ENCODE measurements at places on chromosomes 5 and 9. TPM values are rescaled to one million over a fixed set of nuclear protein-coding genes. Genes with fewer than 3 reads are reported as not detected.

The NR5A1 gene
- total RNA-seq, result not detected

The BTNL8 gene
- total RNA-seq, result 0.19 TPM

The GHR gene
- 3.2 TPM for total RNA-seq

- no peak for DNase-seq
These were observed 1852.8 kb downstream of the EFNA5 start for GRCh38 chr5:105817914-105818313.

GRCh38 chr9:73597039-73597438, 445.4 kb downstream of the ANXA1 start:
- DNase-seq, result no peak

DNA sequence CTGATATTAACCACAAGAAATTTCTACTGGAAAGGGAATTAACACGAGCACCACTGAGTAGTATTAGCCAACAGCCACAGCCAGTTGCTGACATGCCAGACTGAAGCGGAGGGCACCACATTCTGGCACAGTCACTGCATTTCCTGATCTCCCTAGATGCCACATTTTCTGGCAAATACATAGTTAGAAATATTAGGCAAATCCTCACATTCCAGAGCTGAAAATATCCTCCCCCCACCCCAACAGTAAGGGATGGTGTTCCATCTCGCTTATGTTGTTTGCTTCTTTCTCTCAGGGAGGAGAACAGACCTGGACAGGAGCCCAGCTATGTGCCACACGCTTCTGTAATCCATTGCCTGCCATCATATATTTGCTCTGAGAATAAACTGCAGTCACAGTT, 32.8 kb upstream of the MCTP1 start:
- no peak for DNase-seq
